ENCODE measurements at places on chromosomes 6 and 20.

DNA sequence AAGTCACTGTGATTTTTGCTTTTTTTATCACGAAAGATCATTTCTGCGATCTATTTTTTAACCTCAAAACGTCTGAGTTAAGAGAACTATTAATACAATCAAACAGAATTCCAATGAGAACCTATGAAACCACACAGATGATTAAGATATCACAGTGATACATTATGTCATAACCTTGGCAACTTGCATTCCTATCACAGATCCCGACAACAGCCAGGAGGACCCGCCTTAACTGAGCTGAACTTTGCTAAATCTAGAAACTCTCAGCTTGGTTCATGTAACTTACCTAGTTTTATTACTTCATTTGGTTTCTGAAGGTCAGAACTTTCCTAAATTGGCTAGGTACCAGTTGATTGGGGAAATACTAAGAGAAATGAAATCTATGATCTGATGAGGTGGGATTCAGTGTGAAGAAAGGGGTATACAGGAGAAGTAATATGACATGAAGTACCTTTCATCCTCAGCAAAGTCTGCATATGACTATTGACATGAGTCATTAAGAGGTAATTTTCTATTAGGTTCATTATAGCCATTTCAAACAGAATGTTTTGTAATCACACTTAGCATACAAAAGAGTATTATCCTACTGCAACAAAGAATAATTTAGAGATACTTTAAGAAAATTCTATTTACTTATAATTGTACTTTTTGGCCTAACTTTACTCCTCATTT lies 11.2 kb downstream of the LYRM4 start:
- no peak for DNase-seq

- no peak for DNase-seq
Measured at GRCh38 chr6:11288065-11288464, 55.6 kb upstream of the NEDD9 start.

DNA sequence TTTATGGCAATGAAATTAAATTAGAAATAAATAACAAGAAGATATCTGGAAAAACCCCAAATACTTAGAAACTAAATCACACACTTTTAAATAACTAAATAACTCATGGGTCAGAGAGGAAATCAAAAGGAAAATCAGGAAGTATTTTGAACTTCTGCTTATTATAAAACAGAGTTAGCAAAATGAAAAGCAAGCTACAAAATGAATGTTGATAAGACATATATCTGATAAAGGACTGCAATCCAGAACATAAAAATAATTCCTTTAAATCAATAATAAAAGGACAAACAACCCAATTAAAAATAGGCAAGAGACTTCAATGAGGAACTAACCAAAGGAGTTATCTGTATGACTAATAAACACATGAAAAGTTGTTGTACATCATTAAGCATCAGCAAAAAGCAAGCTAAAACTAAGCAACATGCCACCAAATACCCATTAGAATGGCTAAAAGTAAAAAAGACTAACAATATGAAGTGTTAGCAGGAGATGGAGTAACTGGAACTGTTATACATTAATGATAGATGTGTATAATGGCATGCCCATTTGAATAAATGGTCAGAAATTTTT lies 38.9 kb upstream of the STMND1 start:
- no peak for DNase-seq

GRCh38 chr6:16153211-16153820 lies 24.4 kb downstream of the MYLIP start:
- DNase-seq: no peak

DNA sequence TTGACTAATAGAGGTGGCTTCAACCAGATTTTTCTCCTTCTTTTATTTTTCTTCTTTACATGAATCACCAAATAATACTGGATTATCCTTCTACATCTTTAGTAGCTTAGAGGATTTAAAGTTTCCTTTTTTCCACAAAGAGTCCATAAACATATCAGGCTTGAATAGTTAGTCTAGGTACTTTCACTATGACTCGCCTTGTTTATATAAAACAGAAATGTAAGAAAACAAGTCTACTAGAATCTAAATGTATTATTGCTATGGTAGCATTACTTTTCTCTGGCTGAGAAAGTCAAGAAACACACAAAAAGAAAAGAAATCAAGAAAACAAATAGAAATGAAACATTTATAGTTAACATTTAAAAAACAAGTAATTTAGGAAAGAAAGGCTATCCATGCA lies 215.2 kb downstream of the PTPRK start:
- no peak for DNase-seq

- no peak for DNase-seq
Measured at GRCh38 chr6:35073211-35073610, 67.9 kb downstream of the TCP11 start.

- no peak for DNase-seq
Measured at GRCh38 chr6:151681433-151682059, 125.9 kb upstream of the ESR1 start.

DNA sequence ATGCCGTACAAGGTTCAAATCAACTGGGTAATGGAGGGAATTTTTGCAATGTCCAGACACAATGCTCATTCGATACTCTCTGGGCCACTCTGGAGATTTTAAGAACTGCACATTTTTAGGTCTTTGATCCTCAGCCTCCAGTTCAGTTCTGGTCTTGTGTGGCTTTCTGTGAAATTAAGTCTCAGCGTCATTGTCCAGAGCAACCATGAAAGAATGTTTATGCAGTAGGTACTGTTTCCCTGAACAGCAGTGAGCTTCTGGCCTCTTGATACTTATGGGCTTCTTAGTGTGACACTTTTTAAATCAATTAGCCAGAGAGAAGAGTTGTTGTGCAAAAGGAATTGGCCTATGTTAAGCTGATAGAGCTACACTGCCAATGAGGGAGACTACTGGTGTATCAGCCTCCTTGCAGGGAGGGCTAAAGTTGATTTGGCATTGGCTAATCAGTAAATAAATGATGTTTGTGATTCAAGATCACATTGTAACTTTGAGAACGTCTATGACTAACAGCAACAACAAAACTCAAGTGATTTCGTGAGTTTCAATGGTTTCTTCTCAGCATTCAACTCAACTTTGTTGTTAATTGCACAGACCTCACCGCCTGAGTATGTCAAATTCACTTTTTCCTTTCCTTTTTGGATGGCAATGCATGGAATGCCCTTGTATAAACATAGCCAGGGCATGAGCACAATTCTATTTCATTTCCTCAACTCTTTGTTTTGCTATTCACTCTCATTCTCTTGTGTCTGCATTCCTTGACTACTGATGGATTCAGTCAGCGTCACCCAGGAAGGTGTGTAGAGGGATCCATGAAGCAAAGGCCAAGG lies 85.1 kb downstream of the GJA1 start:
- no peak for DNase-seq

GRCh38 chr20:64161356-64162238 lies 2.7 kb upstream of the MYT1 start:
- no peak for DNase-seq

- DNase-seq: no peak
Measured at GRCh38 chr20:20710443-20711315, 1.8 kb downstream of the RALGAPA2 start.

All from stimulated activated CD8-positive, alpha-beta memory T cell treated with anti-CD3 and anti-CD28 coated beads, Interleukin-4, amount 100 ng/mL, for 1 hour (primary cell).